CD4-positive, alpha-beta T cell treated with Interleukin-17A for 1 hour (primary cell): ENCODE measurements at places on chromosomes 6 and 20.

- no peak for DNase-seq
Observed at GRCh38 chr6:141140905-141141304, 991.8 kb upstream of the GJE1 start.

DNA sequence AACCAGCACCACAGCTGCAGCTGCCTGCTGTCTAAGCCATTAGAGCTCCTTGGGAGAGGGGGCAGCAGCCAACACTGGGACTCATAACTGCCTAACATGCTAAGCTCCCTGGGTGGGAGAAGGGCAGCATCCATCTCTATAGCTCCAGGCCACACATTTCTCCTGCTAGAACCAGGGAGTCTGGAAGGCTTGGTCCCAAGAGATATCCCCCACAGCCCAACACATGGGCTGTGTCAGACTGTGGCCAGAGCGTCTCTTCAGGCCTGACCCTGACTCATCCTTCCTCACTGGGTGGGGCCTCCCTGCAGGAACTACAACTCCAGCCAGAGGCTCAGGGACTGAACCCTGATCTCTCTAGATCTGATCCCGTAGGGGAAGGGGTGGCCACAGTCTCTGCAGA lies 411.1 kb downstream of the HDGFL1 start:
- no peak for DNase-seq

GRCh38 chr6:169935861-169936260 lies 184.4 kb downstream of the ERMARD start:
- DNase-seq, result no peak

DNA sequence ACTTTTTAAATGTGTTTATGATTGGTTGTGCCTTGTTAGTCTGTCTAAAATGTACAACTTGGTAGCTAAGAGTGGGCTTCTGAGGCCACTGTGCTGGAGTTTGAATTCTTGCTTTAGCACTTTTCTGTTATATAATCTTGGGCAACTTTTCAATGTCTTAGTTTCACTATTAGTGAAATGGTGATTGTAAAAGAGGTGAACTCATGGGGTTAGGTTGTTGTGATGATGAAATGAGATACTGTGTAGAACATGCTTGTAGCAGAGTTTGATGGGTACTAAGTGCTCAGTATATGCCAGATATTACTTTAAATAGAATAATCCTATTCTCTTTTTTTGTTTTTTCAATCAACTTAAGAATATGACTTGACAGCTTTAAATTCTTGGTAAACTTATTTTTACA lies 624.7 kb downstream of the CD109 start:
- DNase-seq, result no peak

- no peak for DNase-seq
Observed at GRCh38 chr6:17865798-17866725, 121.4 kb downstream of the KIF13A start.

DNA sequence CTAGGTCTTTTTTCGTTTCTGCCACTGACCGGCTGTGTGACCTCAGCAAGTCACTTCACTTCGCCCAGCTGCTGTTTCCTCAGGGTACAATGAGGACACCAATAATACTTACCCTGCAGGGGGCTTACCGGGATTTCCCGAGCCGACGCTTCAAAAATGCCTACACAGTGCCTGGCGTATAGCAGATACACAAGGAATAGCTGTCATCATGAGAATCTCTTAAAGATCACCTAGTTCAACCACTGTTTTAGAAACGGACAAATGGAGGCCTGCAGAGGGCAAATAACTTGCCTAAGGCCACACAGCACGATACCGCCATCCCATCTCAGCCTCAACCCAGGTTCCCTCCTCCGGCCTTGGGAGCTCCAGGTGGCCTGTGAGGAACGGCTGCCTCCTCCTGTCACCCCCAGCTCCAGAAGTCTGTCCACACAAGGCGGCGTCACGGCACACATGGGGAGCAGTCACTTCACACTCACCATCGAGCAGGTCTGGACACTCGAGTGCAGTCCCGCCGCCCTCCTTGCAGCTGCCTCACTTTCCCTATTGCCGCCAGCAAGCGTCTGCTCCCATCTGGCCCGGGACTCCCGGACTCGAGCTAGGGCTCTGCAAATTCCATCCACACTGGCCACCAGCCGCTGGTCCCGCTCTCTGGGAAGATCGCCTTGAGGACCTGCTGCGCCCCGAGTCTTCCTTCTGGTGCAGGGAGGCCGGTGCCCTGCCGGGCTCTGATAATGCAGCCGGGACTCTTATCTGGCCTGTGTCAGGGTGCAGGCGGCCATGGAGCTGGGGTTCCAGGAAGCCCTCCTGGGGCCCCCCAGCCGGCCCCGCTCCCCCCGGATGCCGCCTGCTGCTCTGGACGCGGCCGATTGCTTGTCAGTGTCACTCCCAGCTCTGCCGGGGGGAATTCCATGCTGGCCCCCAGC lies at the start of gene RIPOR3:
Gene RIPOR3 (minus strand): TSS at position 893 of the 923 bp plus-strand sequence. CDS start 414 bp downstream, at position 479.
- no peak for DNase-seq

GRCh38 chr6:128696691-128697689 lies 176.6 kb upstream of the PTPRK start:
- DNase-seq, result no peak
